ENCODE measurements at places on chromosomes 4 and X. TPM values are rescaled to one million over a fixed set of nuclear protein-coding genes. Genes with fewer than 3 reads are reported as not detected.

The SLC10A4 gene
- 0.58 TPM for total RNA-seq

The WDR1 gene
- total RNA-seq: 370 TPM

The STOX2 gene
- total RNA-seq: 4.4 TPM

The DCLK2 gene
- 3.4 TPM for total RNA-seq

The BGN gene
- 10.3 TPM for total RNA-seq

The SCRG1 gene
- not detected for total RNA-seq

The ATOH1 gene
- total RNA-seq: not detected

The EGFL6 gene
- 1.4 TPM for total RNA-seq

The DMD gene
- 2.5 TPM for total RNA-seq

- no peak for DNase-seq
Observed at GRCh38 chrX:110182362-110182761, 135.5 kb downstream of the AMMECR1 start.

- no peak for DNase-seq
Observed at GRCh38 chr4:168633064-168633463, 136.2 kb downstream of the PALLD start.

GRCh38 chr4:124940387-124940786 lies 227.9 kb upstream of the ANKRD50 start:
- DNase-seq: peak; percentile 92

DNA sequence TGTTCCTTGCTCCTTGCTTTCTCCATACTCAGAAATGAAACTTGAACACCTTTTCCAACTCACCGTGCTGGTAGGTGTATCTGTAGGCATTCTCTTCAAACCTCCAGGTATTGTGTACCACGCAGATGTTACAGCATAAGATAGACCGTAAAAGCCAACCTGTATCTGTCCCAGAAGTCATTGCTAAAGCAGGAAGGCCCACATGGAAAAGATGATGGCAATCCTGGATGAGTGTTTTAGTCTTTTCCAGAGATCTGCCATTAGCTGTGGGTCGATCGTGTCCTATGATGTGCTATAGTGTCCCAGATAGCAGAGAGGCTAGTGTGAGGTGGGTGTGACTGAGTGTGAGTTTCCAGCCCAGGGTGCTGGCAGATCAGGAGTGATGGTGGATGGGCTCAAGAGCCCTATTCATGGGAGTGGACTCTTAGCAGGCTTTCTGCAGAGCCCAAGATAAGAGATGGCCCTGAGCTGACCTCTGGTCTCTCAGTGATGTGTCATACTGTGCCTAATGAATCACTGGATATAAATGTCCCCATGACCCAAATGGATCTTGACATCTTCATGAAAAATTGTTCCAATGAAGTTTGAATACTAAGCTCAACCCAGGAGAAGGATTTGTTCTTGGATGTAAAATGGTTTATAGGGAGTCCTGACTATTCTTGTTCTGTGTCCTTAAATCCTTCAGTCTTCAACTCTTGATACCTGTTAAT lies 69.1 kb upstream of the WDR1 start:
- no peak for DNase-seq

GRCh38 chrX:44483965-44484606 lies 58.6 kb downstream of the FUNDC1 start:
- no peak for DNase-seq

DNA sequence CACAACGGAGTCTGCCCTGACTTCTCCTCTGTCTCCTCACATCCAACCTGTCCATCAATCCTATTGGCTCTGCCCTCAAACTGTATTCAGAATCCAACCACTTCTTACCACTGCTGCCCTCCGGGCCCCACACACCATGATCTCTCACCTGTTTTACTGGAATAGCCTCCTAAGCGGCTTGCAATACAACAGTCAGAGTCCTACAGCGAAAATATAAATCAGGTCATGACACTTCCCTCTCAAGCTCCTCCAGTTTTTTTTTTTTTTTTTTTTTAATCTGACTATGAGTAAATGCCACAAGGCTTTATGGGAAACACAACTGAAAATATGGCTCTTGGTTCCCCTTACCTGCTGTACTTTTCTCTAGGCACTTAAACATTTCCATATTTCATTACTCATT lies 42.8 kb downstream of the SHISA3 start:
- no peak for DNase-seq

GRCh38 chr4:15488136-15488535 lies 18.5 kb downstream of the CC2D2A start:
- DNase-seq: no peak

GRCh38 chr4:8721621-8722020 lies 129.1 kb downstream of the CPZ start:
- DNase-seq: no peak

GRCh38 chr4:42965326-42965725 lies 72.8 kb downstream of the GRXCR1 start:
- DNase-seq: no peak

- DNase-seq: no peak
Observed at GRCh38 chr4:62194342-62194741, 994.2 kb downstream of the ADGRL3 start.

- no peak for DNase-seq
Observed at GRCh38 chr4:16026160-16026761, 57.6 kb downstream of the PROM1 start.

GRCh38 chr4:7539186-7539585 lies 104.5 kb upstream of the PSAPL1 start:
- DNase-seq: no peak

DNA sequence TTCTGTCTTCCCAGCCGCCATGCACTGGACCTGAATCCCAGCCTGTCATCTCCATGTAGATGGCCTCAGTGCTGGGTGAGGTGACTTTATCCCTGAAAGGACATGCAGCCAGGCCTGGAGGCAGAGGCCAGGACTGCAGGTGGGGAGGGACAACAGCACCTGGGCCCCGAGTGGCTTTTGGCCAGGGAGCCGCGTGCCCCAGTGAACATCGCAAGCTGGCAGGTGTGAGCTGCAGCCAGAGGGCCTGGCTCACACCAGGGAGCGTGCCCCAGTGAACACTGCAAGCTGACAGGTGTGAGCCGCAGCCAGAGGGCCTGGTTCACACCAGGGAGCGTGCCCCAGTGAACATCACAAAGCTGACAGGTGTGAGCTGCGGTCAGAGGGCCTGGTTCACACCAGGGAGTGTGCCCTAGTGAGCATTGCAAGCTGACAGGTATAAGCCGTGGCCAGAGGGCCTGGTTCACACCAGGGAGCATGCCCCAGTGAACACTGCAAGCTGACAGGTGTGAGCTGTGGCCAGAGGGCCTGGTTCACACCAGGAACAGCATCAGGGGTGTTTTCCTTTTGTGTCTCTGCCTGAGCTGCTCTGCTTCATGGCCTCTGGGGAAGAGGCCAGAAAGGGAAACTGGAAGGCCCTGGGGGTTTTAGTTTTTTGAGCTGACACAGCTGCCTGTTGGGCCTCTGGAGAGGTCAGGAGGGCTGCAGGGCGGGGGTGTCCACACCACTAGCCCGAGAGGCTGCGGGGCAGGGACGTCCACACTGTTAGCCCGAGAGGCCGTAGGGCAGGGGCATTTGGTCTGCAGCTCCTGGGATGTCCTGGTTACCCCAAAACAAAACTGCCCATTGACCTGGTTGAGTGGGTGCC lies 22.7 kb upstream of the PSAPL1 start:
- no peak for DNase-seq

- DNase-seq: no peak
Observed at GRCh38 chr4:90112715-90113114, 14.5 kb upstream of the CCSER1 start.

GRCh38 chr4:18025288-18025687 lies 3.7 kb upstream of the LCORL start:
- DNase-seq: no peak

DNA sequence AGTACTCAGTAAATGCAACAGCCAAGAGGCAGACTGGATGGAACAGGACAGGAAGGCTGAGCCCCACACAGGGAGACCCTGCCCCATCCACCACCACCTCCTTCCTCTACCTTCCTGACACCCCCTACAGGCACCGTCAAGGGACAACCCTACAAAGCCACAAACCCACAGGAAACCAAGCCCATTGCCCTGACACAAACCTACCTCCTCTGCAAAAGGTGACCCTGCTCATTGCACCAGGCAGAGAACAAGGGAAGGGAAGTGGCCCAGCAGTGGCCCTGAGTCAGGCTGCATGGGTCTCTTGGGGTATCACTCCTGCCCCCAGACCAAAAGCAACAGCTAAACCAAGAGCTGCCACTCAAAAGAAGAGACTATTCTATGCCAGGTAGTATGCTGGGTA lies 21.0 kb downstream of the JAKMIP1 start:
- DNase-seq: no peak

DNA sequence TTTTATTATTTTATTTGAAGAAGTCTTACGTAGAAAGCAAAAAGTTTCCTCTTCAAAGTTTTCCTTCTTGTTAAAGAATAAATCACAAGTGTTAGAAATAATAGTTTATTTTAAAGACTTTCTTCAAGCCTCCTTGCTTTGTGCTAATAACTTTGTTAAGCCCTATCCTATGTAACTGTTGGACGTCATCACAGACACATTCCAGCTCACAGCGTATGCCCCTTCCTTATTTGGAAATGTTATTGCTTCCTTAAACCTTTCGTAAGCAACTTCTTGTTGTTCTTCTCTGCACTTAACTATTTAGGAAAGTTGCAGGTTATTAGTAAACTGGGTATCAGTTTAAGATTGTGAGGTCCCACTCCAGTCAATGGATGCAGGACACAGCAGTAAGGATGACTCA lies 7.6 kb upstream of the SRD5A3 start:
- DNase-seq: no peak

DNA sequence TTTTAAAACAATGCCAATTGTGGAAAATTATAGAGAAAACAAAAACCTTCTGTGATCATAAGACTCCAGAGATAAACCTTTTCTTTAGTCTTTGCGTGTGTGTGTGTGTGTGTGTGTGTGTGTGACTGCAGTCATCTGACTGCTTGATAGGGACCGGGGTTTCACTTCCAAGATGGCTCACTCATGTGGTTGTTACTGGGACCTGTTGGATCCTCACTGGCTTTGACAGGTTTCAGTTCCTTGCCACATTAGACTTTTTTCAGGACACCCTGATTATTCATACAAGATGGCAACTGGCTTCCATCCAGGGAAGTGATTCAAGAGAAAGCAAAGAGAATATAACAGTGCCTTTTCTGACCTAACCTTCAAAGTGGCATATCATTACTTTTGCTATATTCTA lies 21.9 kb upstream of the MAD2L1 start:
- DNase-seq: no peak

DNA sequence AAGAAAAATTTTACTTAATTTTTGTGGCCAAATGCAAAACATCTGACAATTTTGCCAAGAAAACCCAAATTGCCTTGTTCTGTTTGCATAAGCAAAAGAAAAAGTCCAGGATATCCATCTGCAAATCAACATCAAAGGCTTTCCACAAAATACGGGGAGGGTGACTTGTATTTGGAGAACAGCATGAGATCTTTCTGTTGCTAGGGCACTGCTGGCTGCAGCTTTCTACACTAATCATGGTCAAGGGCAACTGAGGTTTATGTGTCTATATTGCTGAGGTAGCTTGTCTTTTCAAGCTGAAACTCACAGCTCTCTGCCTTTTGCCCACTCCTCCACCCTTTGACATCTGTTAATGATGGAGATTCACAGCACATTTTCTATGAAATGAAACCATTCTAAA lies 389.1 kb downstream of the NKX6-1 start:
- DNase-seq: no peak

DNA sequence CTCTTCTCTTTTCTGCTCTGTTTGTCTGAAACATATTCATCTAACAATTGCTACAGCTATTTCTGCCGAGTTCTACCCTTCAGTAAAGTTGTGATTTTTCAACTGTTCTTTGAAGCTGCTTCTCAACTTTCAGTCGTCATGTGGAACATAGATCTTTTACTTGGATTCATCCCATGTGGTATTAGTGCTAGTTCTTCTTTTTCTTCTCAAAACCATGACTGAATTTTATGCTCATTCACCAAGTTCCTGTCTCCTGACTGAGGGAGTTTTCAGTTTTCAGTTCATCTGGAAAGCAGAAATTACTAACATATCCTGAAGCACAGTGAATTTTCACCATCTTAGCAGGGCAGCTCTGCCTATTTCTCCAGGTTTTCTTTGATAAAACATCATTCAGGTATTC lies 12.1 kb downstream of the ACSL4 start:
- no peak for DNase-seq

DNA sequence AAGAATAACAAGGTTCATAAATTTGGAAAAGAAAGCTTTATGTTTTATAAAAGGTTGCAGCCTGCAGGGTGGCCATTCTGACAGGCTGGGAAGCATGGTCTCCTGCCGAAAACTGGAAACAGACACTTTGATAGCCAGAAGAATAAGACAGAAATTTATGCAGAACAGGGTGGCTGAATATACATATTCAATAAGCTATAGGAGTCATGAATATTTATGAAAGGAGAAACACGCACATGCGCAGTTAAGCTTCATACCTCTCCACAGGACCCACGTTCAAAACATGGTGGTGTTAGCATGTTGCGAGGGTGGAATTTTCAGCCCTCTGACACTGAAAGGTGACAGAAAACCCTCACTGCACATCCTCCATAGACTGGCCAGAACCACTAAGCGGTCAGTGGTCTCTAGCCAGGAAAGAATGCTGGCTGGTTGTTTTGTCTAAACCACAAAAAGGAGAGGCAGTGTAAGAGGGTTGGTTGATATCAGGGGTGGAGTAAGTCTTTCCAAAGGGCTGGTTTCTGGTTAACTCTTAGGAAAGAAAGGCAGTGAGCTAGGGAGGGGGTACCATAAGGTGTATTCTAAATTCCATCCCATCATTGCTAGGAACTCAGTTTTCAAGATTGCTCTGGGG lies 58.2 kb downstream of the ANXA10 start:
- no peak for DNase-seq

DNA sequence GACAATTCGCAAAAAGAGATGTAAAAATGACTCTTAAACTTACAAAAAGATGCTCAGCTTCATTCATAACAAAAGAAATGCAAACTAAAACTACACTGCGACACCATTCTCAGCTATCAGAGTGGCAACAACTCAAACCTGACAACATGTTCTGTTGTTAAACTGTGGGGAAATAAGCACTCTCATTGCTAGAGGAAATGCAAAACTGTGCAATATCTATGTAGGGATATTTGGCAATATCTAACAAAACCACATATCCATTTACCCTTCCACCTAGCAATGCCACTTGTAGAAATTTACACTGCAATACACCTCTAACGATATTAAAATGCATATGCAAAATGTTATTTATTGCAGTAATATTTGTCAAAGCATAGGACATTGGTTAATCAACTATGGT lies 78.3 kb upstream of the EGFL6 start:
- no peak for DNase-seq

DNA sequence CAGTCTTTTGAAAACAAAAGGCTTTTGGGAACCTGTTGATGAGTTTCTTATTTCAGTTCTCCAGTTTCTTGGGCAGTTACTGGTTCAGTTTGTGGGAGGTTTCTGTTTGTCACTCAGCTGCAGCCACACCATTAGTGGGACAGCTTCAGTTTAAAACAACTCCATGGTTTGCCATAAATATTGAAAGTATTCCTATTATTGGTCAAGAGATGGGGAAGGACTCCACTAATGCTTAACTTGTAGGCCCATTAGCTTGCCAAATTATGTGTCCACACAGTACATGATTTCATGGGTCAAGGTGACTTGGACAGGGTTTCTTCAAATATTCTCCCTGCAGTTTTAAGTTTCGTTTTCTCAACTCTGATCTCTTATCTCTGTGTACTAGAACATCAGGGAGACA lies 15.5 kb upstream of the ASIC5 start:
- no peak for DNase-seq
